ENCODE measurements at places on chromosomes 5 and 9.

DNA sequence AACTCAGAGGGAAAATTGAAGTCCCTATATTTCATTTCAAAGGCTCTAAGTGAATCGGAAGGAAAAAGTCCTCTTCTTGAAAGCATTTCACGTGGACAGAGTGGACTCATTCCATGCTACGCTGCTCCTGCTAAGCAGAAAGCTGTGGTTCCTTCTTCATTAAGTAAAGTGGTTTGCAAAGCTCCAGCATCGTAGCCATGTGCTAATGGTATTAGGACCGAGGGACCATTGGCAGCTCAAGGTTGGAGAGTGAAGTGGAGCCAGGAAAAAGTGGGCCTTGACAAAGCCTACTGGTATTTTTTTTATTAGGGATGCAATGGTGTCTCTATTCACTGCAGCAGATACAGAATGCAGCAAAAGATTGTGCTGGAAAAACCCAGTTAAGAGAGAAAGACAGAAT is 16.4 kb upstream of the SEMA4D start:
- no peak for DNase-seq

DNA sequence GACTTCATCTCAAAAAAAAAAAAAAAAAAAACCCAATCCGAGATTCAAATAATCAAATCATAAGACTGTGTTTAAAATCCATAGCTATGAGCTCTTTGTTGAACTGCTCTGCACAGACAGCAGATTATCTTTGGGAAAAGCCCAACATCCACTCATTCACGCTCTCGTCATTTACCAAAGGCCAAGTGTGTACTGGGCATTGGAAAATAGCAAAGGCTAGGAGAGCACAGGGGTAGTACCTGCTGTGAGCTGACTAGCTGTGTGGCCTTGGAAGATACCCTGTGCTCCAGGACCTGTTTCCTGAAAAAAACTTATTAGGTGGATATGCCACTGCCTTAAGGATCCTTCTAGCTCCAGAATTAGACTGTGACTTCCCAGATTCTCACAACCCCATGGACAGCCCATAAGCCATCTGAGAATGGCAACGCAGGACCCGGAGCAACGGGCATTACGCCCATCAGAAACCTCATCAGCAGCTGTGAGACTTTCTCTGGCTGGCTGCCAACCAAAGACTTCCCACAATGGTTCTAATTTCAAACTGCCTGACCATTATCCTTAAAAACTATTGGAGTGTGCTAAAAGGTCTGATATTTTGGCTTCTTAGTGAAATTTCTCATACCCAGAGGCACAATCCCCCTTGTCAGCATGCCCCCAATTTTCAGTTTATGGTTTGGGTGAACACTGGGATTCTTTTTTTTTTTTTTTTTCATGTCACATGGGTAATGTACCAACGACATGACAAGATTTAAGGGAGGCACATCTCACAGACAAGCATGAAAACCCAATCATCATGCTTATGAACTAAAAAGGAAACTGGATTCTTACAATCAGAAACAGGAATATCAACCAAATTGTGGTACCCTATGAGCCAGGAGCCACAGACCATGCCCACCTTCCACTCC is 16.8 kb downstream of the SERINC5 start:
- DNase-seq: no peak

GRCh38 chr9:23850690-23851629 is 24.9 kb upstream of the ELAVL2 start:
- DNase-seq: no peak

- no peak for DNase-seq
Measured at GRCh38 chr9:32955655-32956478, 45.6 kb downstream of the APTX start.

DNA sequence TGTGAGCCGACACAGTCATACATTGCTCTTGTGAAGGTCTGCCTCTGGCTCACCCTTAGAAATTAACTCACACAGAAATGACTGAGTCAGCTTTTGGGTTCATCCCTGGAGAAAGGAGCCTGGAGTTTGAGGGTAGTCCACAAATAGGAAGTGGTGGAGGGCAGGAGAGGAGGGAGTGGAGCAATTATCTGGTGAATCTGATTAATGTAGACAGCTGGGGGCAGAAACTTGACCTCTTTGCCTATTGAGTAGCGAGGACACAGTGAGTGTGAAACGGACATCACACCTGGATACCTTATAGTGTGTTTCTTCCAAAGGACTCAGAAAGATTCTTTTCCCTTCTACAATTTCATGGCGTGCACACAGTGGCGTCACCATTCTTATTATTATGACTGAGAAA is 48.5 kb upstream of the MSX2 start:
- DNase-seq: no peak

- no peak for DNase-seq
Measured at GRCh38 chr9:78314953-78315870, 18.3 kb downstream of the PSAT1 start.

GRCh38 chr5:179118756-179119414 is 58.7 kb downstream of the ZNF354C start:
- no peak for DNase-seq

- DNase-seq: no peak
Measured at GRCh38 chr5:57244331-57244730, 70.5 kb downstream of the GPBP1 start.

DNA sequence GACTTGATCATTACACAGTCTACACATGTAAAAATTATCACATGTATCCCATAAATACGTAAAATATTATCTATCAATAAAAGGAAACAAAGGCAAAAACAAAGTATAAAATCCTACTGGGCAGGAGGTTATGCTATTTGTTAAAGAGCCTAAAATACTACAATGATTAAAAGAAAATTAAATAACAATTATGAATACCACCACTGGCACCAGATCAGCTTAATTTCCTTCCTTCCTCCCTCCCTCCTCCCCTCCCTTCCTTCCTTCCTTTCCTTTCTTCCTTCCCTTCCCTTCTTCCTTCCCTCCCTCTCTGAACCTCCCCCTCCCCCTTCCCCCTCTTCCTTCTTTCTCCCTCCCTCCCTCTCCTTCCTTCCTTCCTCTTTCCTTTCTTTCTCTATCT is 127.3 kb downstream of the HOMER1 start:
- no peak for DNase-seq

DNA sequence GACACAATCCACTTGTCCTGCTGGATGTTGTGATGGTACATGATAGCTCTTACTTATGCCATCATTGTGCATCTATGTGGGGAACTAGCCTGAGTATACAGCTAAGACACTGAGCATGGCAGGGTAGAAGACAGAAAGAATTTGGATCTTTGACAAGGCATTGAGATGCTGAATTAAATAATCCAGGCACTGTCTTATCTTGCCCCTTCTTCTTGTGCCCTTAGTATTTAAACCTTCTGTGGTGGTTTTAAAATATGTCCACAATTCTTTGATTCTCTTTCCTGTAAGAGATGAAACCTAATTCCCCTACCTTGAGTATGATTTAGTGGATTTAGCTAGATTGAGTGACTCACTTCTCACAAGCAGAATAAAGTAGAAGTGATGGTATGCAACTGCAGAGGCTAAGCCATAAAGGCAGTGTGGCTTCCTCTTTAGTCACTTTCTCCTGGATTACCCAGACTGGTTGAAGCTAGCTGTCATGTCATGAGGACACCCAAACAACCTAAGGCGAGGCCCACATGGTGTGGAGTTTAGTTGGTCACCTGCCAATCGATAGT is 174.0 kb upstream of the NREP start:
- no peak for DNase-seq

Data from stimulated activated CD4-positive, alpha-beta T cell treated with anti-CD3 and anti-CD28 coated beads, TNF-alpha, amount 100 ng/mL, for 24 hours (primary cell).